ENCODE measurements at places on chromosomes 5 and 9. TPM values are rescaled to one million over a fixed set of nuclear protein-coding genes. Genes with fewer than 3 reads are reported as not detected.
A peak's percentile ranks its signal among the peaks of the same experiment; 100 is the strongest.

DNA sequence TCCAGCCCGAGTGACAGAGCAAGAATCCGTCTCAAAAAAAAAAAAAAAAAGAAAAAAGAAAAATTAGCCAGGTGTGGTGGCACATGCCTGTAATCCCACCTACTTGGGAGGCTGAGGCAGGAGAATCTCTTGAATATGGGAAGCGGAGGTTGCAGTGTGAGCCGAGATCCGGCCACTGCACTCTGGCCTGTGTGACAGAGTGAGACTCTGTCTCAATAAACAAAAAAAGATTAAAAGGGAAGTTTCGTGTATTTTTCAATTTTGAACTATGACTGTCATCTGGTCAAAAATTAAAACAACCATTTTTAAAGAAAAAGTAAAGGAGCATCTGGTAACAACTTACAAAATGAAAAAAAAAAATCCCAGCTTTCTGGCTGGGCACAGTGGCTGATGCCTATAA, 36.3 kb upstream of the PLIN2 start:
- H3K4me1 ChIP-seq, result peaks cover 20% of the 10 kb centered on the region
- no peak overlapping the region for H3K27ac ChIP-seq
- H3K36me3 ChIP-seq, result no peaks in the 10 kb centered on the region
- H3K27me3 ChIP-seq, result no peaks in the 10 kb centered on the region

DNA sequence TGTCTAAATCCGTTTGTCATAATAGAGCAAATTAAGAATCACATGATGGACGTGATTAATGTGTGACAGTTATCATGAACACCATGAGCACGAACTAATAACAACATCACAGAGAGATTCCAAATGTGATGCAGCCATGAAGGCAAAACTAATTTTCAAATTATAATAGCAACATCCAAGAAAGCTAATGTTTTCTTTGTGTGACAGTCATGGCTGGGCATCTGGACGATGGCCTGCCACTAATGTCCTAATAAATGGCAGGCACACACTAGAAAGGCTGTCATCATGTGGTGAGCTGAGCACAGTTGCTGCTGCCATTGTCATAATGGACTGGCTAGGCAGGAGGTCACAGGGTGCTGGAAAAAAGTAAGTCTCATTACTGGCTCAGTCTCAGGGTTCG, 280.0 kb upstream of the EFNA5 start:
- DNase-seq, result no peak
- no peak overlapping the region for H3K27ac ChIP-seq
- H3K27me3 ChIP-seq, result no peaks in the 10 kb centered on the region
- peaks cover 21% of the 10 kb centered on the region for H3K4me1 ChIP-seq
- H3K36me3 ChIP-seq, result no peaks in the 10 kb centered on the region

GRCh38 chr9:76594764-76595424, 135.9 kb downstream of the GCNT1 start:
- no peak overlapping the region for H3K4me3 ChIP-seq
- H3K4me1 ChIP-seq, result peaks cover 7% of the 10 kb centered on the region
- H3K36me3 ChIP-seq, result no peaks in the 10 kb centered on the region
- no peak for DNase-seq
- H3K27me3 ChIP-seq, result peaks cover 3% of the 10 kb centered on the region

- peaks cover 30% of the 10 kb centered on the region for H3K27me3 ChIP-seq
- H3K27ac ChIP-seq, result no peak within 1 kb of the TSS
- H3K4me3 ChIP-seq, result no peak within 1 kb of the TSS
- peak; percentile 66 for DNase-seq
- no peaks in the 10 kb centered on the region for H3K4me1 ChIP-seq
- no peaks in the 10 kb centered on the region for H3K36me3 ChIP-seq
Observed at GRCh38 chr5:151924564-151925301, at the start of gene GLRA1. Gene GLRA1 (minus strand): TSS chr5:151924851. CDS start chr5:151924549, 302 bp downstream.

Gene DIRAS2
- not detected for total RNA-seq

Gene OR1J1
- not detected for total RNA-seq

All from activated CD8-positive, alpha-beta T cell treated with anti-CD3 and anti-CD28 coated beads for 36 hours (primary cell).